PC-9 (cell line): ENCODE measurements at places on chromosomes 6 and 20. TPM values are rescaled to one million over a fixed set of nuclear protein-coding genes. Genes with fewer than 3 reads are reported as not detected.
A peak's percentile ranks its signal among the peaks of the same experiment; 100 is the strongest.

- DNase-seq = no peak
Measured at GRCh38 chr6:3037638-3038365, 30.5 kb upstream of the RIPK1 start.

GRCh38 chr6:63714091-63714490 lies 78.5 kb downstream of the PHF3 start:
- no peak for DNase-seq

- DNase-seq = no peak
Measured at GRCh38 chr6:55136916-55137315, 37.4 kb upstream of the HCRTR2 start.

DNA sequence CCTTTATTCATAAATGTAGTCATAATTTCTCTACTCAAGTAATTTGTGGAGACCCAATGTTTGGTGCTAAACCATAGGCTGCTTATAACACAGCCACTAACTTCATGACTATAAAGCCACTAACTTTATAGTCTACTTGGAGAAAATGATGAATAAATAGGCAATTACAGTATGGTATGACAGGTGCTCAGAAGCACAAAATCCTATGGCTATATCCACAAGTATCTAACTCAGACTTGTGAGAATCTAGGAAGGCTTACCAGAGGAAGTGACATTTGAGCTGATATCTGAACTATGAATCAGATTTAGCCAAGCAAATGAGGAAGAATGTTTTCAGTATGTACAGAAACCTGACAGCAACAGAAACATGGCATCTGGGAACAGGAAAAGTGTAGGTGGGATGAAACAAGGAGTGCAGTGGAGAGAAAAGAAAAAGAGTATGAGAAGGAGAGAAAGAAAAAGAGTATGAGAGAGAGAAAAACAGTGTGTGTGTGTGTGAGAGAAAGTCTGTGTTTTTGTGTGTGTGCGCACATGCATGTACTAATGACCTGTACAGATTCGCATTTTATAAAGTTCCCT lies 59.9 kb downstream of the REV3L start:
- DNase-seq = no peak

- peak; percentile 96 for DNase-seq
Measured at GRCh38 chr6:11317885-11318771, 85.7 kb upstream of the NEDD9 start.

DNA sequence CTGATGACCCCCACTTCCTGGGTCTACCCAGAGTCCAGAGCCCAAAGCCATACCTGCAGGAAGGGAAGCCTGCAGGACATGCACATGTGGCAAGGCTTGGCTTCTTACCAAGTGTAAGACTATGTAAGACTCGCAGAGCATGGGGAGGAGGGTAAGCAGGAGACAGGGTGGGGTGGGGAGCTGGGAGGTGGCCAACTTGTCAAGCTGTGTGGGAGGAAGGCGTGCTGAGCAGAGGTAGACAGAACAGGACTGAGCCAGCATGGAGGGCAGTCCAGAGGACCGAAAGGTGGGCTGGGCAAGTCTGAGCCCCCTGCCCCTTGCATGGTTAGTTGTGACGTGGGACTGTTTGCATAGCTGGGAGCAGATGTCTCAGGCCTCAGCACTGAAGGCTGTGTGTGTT lies 53.4 kb upstream of the RNF24 start:
- DNase-seq = peak; percentile 53

DNA sequence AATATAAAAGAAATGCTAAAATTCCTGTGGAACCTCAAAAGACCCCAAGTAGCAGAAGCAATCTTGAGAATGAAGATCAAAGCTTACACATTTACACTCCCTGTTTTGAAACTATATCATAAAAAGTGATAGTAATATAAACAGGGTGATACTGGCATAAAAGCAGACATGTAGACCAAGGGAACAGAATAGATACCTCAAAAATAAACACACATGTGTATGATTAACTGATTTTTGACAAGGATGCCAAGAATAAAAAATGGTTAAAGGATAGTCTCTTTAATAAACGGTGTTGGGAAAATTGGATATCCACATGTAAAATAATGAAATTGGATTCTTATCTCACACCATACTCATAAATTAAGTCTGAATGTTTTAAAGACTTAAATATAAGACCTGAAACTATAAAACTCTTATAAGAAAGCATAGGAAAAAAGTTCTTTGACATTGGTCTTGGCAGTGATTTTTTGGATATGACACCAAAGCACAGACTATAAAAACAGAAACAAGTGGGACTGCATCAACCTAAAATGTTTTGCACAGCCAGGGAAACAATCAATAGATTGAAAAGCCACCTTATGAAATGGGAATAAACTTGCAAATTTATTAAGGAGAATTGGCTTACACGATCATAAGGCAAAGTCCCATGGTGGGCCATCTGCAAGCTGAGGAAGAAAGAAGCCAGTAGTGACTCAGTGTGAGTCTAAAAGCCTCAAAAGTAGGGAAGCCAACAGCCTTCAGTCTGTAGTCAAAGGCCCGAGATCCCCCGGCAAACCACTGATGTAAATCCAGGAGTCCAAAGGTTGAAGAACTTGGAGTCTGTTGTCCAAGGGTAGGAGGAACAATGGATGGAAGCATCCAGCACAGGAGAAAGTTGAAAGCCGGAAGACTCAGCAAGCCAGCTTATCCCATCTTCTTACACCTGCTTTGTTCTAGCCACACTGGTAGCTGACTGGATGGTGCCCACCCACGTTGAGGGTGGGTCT lies 144.3 kb downstream of the MEI4 start:
- no peak for DNase-seq

- no peak for DNase-seq
Measured at GRCh38 chr20:34557936-34558319, 590 bp upstream of the MAP1LC3A start.

The RPS21 gene
- total RNA-seq = 2,188 and 2,275 TPM in 2 replicates

The MROH8 gene
- total RNA-seq = 3.3 TPM in 2 replicates

The HLA-DPB1 gene
- total RNA-seq = not detected in 2 replicates

The RCAN2 gene
- total RNA-seq = 0.44 and 0.68 TPM in 2 replicates
